Hematopoietic multipotent progenitor cell (in vitro differentiated cells): ENCODE measurements at places on chromosomes 2 and 18. TPM values are rescaled to one million over a fixed set of nuclear protein-coding genes. Genes with fewer than 3 reads are reported as not detected.

Gene CFAP210
- total RNA-seq, result not detected

Gene RIT2
- not detected for total RNA-seq

Gene CNTNAP5
- total RNA-seq, result 0.27 TPM

Gene SCYGR6
- total RNA-seq, result not detected

Gene AUP1
- total RNA-seq, result 121 TPM

Gene ASB18
- under 0.01 TPM for total RNA-seq

Gene USP14
- total RNA-seq, result 11.3 TPM

Gene RAB27B
- total RNA-seq, result 6.5 TPM

Gene FBLN7
- total RNA-seq, result under 0.01 TPM

Gene PRSS56
- not detected for total RNA-seq

Gene CHRNA1
- not detected for total RNA-seq

Gene SLC19A3
- total RNA-seq, result not detected

Gene CRYBA2
- total RNA-seq, result not detected

Gene RUFY4
- total RNA-seq, result 1.1 TPM

Gene RNF152
- total RNA-seq, result 0.27 TPM
